ENCODE measurements at places on chromosomes 3 and 15. TPM values are rescaled to one million over a fixed set of nuclear protein-coding genes. Genes with fewer than 3 reads are reported as not detected.

Gene PATL2
- 1.6 TPM for polyA plus RNA-seq

GRCh38 chr3:186457236-186457635 lies 86.9 kb downstream of the CRYGS start:
- no peaks in the 10 kb centered on the region for H3K4me1 ChIP-seq
- no peaks in the 10 kb centered on the region for H3K36me3 ChIP-seq
- H3K4me3 ChIP-seq, result no peak overlapping the region
- H3K27me3 ChIP-seq, result no peaks in the 10 kb centered on the region

GRCh38 chr15:83207009-83207659 lies 489 bp downstream of the HDGFL3 start:
- DNase-seq, result peak; percentile 80
- H3K4me1 ChIP-seq, result no peaks in the 10 kb centered on the region
- H3K36me3 ChIP-seq, result no peaks in the 10 kb centered on the region

DNA sequence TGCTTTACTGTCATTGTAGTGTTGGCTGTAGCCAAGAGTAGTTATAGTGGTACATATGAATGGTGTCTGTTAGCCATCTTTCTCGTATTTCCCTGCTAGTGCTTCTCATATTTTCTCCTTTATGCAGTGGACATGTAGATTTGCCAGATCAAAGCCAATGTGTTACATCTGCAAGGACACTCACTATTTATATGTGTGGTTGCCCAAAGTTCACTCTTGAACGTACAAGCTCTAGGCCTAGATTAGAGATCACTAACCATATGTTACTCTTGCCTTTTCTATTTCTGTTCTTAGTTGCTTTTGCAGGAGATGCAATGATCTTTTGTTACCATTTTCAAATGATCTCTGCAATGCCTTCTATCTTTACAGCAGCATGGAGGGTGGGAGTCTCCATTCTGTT lies 78.4 kb downstream of the CADM2 start:
- H3K4me3 ChIP-seq, result no peak overlapping the region
- H3K27me3 ChIP-seq, result no peaks in the 10 kb centered on the region
- H3K27ac ChIP-seq, result no peak overlapping the region
- no peaks in the 10 kb centered on the region for H3K4me1 ChIP-seq
- H3K36me3 ChIP-seq, result no peaks in the 10 kb centered on the region

DNA sequence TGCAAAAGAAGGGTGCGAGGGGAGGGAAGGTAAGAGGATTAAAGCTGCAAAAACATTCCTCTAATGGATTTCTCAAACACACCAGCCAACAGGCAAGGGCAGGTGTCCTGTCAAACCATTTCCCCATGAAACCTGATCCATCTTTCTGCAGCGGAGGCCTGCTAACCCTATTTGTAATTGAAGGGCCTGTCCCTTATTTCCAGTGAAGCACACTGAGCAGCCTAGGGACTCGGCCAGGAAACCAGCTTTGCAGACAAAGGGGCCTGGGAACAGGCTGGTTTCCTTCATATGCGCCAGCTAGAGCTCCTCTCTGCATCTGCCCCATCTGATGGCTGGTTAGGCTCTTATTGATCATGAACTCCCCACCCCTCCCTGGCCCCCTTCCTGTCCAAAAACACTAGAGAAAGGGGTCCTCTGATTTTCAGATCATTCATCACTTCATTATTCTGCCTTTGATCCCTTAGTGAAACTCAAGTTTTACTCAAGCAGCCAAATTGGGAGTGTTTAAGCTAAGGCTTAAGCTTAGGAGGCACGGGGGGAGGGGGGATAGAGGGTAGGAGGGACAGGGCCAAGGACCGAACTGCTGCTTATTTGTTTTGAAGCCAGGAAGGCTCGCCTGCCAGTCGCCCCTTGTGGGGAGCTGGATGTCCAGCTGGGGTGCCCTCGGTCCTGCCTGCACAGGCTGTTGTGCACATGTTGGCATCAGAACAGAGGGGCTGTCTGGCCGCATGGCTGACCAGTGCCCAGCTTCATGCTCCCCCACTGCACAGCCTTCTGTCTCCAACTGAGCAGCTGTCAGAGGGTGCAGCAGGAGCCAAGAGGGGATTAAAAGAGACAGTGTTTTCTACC lies 53.1 kb downstream of the BOC start:
- no peak overlapping the region for H3K4me3 ChIP-seq
- no peaks in the 10 kb centered on the region for H3K27me3 ChIP-seq
- peaks cover 5% of the 10 kb centered on the region for H3K36me3 ChIP-seq
- DNase-seq, result no peak
- H3K4me1 ChIP-seq, result no peaks in the 10 kb centered on the region

GRCh38 chr3:184907681-184908649 lies 96.0 kb downstream of the VPS8 start:
- no peaks in the 10 kb centered on the region for H3K27me3 ChIP-seq
- H3K4me1 ChIP-seq, result peaks cover 27% of the 10 kb centered on the region
- H3K36me3 ChIP-seq, result peaks cover 16% of the 10 kb centered on the region

DNA sequence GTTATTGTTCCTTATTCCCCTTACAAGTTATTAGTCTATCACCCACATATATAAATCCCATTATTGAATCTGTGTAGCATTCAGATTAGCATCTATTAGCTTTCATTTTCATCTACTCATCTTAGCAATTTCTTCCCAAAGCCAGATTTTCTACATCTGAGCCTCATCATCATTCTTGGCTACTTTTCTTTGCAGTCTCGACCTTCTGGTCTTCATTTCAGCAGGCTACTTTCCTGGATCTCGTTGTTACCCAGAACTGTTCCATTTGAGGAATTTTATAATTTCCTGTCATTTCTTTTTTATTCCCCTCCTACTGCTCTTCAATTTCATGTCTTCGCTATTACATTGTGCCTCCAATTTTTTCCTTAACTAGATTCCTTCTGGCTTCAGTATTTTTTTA lies 51.8 kb downstream of the SPRED1 start:
- no peaks in the 10 kb centered on the region for H3K27me3 ChIP-seq
- no peak overlapping the region for H3K27ac ChIP-seq
- no peak for DNase-seq
- H3K4me1 ChIP-seq, result no peaks in the 10 kb centered on the region

DNA sequence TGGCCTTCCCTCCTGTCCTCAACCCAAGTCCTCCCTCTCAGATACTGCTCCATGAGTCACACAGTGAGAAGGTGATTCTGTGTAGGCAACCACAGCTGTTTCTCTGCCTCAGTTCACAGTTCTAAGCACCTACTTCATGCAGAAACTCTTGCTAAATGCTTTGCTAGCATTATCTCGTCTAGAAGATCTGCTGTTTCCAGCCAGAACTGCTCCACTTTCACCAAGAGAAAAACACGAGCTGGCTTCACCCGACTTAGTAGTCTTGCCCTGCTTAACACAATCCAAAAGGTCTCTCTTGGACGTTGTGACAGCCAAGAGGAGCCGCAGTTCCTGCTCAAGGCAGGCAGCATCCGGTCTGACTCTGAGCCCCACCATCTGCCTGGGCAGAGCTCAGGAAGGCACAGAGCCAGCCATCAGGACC lies 272.1 kb downstream of the UACA start:
- H3K36me3 ChIP-seq, result no peaks in the 10 kb centered on the region
- H3K4me1 ChIP-seq, result peaks cover 6% of the 10 kb centered on the region
- no peaks in the 10 kb centered on the region for H3K27me3 ChIP-seq
- H3K27ac ChIP-seq, result no peak overlapping the region
- DNase-seq, result no peak
